ENCODE measurements at places on chromosomes 6 and 20.

DNA sequence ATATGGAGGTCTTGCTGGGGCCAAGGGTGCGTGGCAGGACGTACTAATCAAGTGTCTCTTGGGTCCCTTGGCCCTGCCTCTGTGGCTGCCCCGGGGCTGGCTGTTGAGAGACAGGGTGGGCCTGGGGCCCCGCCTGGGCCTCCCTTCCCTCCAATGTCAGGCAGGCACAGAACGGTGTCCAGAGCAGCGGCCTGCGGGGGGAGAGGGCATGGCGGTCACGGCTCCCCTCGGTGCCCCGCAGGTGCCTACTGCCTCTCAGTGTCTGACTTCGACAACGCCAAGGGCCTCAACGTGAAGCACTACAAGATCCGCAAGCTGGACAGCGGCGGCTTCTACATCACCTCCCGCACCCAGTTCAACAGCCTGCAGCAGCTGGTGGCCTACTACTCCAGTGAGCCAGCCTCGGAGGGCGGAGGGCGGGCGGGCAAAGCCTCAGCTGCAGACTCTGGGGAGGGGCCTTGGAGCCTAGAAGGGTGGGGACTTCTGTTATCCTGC is 50.0 kb downstream of the SRC start:
- no peak for DNase-seq

GRCh38 chr6:125584468-125584939 is 164.9 kb upstream of the HEY2 start:
- DNase-seq, result no peak

- no peak for DNase-seq
Measured at GRCh38 chr6:150739711-150740349, 125.7 kb upstream of the MTHFD1L start.

DNA sequence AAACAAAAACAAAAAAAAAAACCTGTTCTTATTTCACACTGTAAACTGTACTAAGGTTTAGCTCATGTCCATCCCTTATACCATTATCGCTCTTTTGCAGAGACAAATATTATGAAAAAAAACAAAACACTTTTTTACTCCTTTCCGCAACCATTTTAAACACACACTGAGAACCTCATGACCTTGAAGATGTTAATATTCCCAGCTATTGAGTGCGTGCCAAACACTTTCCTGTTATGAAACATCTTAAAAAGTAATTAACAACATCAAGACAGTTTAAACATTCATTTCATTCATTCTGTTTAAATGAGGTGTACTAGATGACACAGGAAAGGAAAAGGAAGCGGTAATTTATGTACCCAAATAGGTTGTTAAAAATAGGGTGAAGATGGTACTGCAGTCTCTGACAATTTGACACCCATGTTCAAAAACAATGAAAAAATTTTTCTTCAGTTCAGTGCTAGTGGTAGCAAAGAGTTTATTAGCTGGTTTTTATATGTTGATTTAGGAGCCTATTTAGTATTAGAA is 3.9 kb upstream of the ARHGAP18 start:
- no peak for DNase-seq

DNA sequence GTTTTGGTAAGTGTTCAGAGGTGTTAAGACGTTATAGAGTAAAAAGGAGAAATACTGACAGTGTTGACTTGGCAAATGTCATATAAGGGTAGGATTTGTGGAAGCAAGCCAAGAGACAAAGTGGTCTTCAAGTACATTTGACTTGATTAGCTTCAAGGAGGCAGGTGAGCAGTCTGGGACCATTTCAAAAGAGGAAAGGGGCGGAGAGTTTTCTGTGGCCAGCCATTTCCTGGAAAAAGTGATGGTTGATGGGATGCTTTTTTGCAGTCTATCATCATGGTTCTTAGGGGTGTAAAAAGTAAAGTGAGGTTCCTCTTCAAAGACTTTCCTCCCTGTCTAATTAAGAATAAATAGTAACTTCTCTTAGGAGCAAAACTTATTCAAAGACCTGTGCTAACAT is 28.7 kb downstream of the FKBP1A start:
- no peak for DNase-seq

- no peak for DNase-seq
Measured at GRCh38 chr20:4602297-4602631, 119.4 kb upstream of the PRND start.

- no peak for DNase-seq
Measured at GRCh38 chr6:376827-377640, 14.5 kb upstream of the IRF4 start.

DNA sequence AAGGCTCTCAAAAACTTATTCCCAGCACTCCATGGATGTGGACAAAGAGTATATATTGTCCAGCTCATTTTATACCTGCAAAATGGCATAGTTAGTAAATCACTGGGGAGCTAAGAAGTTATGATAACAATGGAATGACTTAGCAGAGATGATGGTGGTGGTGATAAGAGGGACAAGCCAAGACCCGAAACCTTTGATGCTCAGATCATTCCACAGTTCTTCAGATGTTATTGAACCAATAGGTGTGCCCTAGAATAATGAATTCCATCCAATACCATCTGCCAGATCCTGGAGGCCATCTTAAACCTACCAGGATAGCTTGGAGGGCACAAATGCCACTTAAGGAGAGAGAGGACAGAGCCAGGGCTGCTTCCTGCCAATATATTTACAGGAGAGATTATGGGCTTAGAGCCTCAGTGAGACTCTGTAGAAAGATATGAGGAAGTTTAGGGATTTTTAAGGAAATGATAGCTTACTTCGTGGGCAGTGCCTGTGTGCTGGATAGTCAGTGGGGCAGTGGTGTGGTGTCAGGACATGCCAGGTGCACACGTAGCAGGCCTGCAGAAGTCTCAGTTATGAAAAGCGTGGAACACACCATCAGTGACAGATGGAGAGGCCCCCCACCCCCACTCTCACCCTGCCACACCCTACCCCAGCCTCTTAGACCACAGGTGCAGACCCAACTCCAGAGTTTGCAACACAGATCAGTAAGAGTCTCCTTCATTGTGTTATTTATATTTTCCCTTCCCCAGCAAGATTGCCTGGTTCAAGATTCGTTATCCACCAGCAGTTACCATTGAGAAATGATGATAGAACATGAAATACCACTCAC is 209.7 kb upstream of the SUPT3H start:
- DNase-seq, result no peak

GRCh38 chr6:17299750-17300149 is 18.6 kb downstream of the RBM24 start:
- DNase-seq, result no peak

DNA sequence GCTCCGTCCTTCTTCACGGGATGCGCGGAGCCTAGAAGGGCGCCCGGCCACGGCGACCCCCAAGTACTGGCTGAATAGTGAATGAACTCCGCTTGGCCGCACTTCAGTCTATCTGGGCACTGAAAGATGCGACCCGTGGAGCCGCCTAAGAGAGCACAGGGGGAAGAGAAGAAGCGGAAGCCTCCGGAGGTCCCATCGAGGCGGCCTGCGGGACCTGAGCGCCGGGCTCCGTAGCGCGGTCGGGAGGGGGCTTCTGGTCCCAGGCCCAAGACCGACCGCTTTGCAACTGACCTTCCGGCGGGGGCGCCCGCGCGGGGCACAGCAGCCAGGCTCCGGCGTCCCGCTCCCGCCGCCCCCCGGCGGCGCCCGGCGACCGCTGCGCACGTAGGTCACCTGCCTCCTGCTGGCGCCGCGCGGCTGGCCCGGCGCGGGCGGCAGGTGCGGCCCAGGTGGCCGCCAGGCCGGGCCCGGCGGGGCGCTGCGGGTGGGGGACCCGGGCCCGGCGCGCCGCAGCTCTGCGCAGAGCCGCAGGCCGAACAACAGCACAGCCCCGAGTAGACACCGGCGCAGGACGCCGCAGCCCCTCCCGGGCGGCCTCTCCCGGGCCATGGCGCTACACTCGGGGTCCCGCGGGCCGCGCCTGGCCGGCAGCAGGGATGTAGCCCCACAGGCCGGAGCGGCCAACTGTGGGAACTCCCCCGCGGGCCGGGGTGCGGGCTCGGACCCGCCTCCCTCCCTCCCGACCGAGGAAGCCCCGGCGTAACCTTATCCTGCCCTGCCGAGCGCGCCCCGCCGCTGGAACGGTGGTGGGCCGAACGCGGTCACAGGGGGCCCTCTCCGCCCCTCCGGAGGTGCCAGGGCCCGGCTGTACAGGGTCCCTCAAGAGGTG is at the start of gene METTL24:
METTL24 (minus strand) TSS at position 686 of the 889 bp plus-strand sequence; CDS start at position 609, 77 bp downstream.
- DNase-seq, result peak; percentile 13

- DNase-seq, result no peak
Measured at GRCh38 chr6:42021847-42022754, 28.2 kb upstream of the TAF8 start.

DNA sequence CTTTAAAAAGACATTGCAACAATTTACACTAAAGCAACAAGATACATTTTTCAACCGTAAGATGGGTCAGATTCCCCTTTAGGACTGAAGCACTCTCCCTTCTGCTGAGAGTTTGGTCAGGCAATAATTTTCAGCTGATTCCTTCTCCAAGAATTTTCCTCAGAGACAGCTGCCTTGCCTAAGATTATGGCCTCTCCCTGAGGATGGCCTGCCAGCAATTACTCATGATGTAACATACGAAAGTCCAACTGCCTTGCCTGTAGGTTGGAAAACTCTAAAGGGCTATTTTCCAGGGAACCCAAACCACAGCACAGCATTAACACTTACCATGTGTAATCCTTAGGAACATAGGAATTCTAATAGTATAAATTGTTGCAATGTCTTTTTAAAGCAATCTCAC is 229.1 kb upstream of the FLRT3 start:
- no peak for DNase-seq

DNA sequence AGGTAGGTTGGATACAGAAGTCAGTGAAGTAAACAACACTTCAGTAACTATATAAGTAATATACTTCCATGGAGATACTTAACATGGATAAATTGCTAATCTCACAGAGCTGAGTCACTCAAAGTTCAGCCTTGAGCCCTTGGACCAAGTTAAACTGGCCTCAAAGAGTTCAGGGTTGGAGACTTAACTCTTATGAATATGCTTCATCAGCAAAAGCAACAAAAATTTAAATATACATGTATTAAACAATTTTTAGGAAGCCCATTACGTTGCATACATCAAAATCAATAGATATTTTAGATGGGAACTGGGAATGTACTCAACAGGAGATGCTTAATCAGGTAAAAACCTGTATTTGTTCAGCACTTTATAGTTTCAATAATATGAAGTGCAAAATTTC is 12.2 kb downstream of the MTCL3 start:
- DNase-seq, result no peak

DNA sequence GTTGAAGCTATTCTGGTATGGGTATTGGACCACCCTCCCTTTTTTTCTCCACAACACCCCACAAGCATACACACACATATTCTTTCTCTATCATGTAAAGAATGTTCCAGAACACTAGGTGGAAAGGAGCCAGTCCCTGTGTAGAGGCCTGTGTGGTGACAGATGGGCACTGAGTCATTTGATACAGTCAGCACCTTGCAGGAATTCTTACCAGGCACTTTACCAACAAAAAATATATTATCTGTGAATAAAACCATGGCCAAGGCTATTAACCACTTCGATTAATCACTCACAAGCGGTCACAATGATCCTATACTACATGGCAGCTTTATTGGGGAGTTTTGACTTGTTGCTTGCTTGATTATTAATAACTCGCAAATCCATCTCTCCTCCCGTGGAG is 149.5 kb downstream of the BFSP1 start:
- no peak for DNase-seq

DNA sequence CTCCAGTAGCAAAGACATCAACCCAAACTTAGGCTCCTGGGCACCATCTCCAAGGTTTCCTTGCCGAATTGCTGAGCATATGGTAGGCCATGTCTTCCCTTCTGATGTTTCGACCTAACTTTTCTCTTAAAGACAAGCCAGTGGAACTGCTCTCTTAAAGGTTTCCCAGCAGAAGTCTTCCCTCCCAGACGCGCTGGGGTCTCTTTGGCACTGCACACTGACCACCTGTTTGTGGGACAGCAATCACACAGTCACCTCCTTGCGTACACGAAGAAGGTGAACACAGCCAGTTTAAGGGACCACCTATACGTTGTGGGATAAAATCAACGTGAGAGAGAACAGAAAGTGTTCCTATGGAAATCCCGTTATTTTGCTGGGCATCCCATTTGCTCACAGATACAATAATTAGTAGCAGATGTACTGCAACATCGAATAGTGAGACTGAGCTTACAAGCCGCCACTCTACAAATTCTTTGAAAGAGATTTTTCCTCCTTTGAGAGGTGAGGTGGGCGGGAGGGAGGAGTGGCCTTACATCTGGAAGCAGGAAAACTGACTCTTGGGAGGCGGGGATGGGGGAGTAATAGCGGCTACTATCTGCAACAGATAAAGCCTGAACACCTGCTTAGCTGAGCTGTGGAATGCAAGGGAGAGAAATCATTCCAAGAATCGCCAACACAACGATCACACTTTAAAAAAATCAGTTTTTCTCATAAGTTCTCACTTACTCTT is 9.9 kb downstream of the GRIK2 start:
- no peak for DNase-seq

GRCh38 chr6:20722455-20722854 is 188.2 kb downstream of the CDKAL1 start:
- no peak for DNase-seq

DNA sequence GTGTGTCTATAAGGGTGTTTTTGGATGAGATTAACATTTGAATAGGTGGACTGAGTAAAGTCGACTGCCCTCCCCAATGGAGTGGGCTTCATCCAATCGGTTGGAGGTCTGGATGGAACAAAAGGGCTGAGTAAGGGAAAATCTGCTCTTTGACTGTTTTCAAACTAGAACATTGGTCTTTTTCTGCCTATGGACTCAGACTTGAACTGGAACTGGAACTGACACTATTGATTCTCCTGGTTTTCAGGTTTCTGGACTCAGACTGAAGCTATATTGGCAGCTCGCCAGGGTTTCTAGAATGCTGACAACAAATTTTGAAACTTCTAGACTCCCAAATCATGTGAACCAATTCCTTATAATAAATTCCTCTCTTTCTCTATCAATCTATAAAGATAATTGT is 498.9 kb upstream of the EPHA7 start:
- no peak for DNase-seq

GRCh38 chr6:19692506-19693298 is 144.5 kb upstream of the ID4 start:
- no peak for DNase-seq

DNA sequence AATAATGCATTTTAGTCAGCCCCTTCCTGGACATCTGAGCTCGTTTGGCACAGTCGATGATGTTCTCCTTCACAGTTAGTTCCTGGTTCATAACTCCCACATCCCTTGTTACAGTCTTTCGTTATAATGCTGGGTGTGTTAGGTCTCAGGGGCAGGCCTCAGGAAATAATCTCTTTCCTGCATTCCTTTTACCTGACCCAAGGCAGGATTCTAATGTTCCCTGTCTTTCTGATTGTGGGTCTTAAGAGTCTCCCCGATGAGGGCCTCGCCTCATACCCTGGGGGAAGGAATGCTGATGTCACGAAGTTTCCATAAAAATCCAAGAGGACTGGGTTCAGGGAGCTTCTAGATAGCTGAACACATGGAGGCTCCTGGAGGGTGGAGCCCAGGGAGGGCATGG is 104.0 kb upstream of the CARMIL1 start:
- DNase-seq, result peak; percentile 42

- DNase-seq, result no peak
Measured at GRCh38 chr6:15263780-15264374, 18.0 kb downstream of the JARID2 start.

DNA sequence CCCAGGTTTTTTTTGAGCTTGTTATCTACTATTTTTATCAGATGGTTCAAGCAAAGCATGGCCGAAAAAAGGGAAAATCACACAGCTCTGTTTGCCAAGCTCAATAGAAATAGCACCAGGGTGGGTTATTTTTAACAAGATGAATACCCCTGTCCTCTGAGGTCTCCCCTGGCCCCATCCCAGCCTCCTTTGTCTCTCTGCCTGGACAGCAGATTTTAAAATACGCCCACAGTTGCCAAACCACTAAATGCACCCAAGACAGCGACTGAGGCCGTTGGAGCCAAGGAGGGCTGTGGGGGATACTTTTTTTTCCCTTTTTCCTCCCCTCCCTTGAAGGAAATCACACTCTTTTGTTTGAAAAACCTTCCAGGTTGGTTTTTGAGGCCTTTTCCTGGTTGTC is 106.6 kb downstream of the VEGFA start:
- DNase-seq, result no peak

All from suppressor macrophage (primary cell).